ENCODE measurements at places on chromosomes 2 and 18.

DNA sequence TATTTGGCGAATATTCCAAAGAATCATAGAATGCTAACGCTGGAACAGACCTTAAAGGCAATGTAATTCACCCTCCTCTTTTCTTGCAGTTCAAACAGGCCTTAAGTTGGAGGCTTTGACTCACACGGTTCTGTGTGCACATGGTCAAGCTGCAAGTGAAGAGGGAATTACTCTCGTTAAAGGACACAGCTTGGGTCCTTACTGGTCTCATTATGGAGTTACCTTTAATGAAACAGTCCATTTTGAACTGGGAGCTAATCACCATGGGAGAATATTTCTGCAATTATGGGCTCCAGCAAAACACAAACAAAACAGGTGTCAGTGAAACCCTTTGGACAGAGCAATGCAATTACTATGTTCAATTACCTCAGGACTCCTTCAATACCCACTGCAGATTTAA is 135.5 kb downstream of the GAREM1 start:
- DNase-seq = no peak

GRCh38 chr2:230692760-230693159 is 19.9 kb upstream of the CAB39 start:
- no peak for DNase-seq

- DNase-seq = no peak
These were observed 63.3 kb upstream of the AQP4 start for GRCh38 chr18:26928670-26929313.

DNA sequence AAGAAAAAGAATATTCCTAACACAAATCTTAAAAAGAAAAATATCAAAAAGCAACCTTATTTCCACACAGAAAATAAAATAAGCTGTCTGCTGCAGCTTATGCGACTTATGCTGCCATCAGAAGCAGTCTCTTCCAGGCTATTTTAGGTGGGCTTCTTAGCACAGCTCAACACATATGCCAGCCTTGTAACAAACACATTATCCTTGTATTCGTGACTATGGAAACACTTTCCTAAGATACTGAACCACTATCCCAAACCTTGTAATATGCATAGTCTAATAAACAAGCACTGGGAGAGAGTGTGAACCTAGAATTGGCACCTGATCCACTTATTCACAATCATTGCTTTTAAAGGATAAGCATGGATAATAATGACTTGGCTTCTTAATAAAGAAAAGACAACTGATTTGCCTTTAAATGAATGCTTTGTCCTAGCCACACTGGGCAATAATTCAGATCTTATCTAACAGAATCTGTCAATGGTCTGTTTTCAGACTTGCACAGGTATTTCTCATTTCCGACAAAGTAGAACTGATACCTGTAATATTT is 40.0 kb upstream of the RNU4ATAC start:
- no peak for DNase-seq

- no peak for DNase-seq
These were observed 54.0 kb upstream of the CYP1B1 start for GRCh38 chr2:38129987-38130386.

DNA sequence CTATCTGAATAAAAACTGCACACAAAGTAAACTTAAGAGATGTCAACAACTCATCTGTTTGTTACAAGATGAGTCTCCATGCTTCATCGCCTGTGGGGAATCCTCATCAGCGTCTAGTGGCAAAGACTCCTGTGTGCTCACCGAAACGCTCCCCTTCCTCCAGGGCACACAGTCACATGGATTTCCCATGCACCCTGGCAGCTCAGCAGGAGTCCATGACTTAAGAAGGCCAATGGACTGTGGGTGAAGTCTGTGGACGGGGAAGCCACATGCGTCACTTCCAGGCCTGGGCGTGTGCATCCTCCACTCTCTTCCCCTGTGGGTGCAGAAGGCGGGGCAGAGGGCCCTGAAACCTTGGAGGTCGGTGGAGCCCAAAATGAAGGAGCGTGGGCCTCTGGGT is 41.1 kb downstream of the ID2 start:
- no peak for DNase-seq

DNA sequence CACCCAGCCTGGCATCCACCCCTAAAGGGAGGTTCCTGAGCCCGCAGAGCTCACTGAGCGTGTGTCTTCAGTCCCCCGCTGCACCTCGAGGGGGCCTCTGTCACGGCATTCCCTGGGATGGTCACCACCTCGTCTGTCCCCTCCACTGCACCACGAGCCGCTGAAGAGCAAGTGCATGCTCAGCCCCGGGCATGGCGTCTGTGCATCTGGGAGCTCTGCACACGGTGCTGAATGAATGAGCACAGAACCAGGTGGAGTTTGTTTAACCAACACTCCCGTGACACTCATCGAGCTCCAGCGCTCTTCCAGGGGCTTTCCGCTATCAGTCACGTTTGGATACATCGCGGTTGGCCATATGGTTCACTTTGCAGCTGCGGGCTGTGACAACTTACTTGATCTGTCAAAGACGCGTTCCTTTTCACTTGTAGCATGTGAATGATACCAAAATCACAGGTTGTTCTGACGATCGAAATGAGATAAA is 9.2 kb downstream of the ALLC start:
- no peak for DNase-seq

GRCh38 chr18:78807668-78808067 is 171.9 kb upstream of the SALL3 start:
- no peak for DNase-seq

DNA sequence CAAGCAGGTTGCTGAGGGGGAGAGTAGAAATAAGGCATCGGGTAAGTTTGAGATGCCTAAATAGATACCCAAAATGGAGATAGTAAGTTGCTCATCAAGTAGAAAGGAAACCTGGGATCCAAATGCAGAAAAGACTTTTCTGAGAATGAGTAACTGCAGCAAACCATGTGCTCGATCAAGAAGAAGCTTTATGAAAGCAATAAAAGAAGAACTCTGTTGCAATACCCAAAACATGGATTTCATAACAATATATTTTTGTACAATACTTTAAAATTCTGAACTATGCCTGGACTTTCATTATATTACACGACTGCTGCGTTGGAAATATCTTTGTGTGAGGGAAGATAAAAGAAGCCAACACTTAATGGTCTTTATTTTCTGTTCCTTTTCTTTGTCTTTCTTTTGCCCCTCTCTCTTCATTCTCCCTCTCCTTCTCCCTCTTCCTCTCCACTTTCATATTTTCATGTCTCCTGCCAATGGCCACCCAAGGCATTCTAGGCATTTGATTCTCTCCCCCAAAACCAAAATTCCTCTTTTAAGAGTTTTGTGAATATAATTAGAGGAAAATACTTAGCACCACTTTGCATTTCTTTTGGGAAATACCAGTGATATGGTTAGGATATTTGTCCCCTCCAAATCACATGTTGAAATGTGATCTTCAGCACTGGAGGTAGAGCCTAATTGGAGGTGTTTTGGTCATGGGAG is 257.6 kb downstream of the MREG start:
- no peak for DNase-seq

DNA sequence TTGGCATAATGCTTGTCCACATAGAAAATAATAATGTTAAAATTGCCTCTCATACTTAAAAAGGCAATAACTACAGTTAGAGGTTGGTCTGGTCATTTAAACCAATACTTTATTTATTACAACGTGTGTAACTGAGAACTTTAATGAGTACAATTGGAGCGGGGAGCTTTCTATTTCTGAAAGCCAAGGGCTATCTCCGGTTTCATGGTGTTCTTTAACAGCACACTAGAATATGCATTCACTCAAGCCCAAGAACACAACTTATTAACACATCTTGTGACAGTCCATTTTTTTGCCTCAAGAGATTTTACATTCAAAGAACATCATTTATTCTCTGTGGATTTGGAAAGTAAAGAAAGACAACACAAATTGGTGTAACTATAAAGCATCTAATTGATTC is 131.8 kb downstream of the KCNH7 start:
- no peak for DNase-seq

DNA sequence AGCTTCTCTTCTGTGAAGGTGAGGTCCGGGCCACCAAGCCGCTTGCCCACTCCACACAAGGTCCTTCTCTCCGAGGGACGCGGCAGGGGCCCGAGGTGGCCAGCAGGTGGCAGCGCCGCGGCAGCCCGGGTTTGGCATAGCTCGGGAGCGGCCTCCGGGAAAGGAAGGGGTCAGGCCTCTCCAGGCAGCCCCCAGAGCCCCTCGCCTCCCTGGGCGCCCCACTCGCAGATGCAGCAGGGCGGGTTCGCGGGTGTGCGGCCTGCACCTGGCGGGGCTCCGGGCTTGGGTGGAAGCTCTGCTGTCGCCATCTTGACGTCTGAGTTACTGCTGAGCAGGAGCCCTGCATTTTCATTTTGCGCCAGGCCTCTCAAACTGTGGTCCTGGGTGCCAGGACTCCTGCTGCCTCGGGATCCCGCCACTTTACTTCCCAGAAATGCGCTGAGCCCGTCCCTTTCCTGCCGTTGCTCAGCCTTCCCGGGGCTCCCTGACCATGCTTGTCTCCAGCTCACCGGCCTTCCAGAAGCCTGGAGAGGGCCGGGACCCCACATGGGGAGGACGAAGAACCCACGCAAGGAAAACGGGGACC is 18.6 kb upstream of the NCL start:
- DNase-seq = peak; percentile 60

GRCh38 chr18:33034212-33034611 is 261.4 kb upstream of the KLHL14 start:
- no peak for DNase-seq

DNA sequence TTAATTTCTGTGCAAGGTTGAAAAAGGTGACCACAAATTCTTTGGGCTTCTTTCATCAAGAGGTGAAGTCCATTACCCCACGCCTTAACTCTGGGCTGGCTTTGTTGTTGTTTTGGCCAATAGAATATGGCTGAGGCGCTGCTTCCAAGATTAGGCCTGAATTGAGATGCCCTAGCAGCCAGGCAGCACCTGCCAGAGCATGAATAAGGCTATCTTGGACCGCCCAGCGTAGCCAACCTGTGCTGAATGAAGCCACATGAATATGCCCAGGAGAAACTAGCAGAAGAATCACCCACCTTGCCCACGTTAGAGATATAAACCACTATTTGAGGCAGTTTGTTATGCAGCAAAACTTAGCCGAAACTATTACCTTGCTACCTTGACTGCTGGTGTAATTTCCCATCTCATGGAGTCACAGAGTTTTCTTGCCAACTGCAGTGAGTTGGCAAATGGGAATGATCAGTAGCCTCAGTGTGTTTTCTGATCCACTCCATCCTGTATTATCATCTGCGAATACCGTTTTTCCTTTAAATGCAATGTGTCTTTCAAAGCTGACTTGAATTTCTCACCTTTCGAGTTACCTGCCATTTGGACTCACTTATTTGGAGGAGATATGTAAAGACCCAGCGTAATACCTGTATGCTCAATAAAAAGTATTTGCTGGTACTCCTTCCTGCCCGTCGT is 679 bp downstream of the TSGA10 start:
- DNase-seq = no peak

GRCh38 chr18:9321017-9321452 is 13.5 kb upstream of the TWSG1 start:
- no peak for DNase-seq

GRCh38 chr18:43830947-43831346 is 553.7 kb upstream of the SYT4 start:
- no peak for DNase-seq

GRCh38 chr2:48315896-48316194 is 214.1 kb upstream of the STON1 start:
- DNase-seq = peak; percentile 37

GRCh38 chr18:12574494-12575185 is 83.3 kb downstream of the SPIRE1 start:
- no peak for DNase-seq

DNA sequence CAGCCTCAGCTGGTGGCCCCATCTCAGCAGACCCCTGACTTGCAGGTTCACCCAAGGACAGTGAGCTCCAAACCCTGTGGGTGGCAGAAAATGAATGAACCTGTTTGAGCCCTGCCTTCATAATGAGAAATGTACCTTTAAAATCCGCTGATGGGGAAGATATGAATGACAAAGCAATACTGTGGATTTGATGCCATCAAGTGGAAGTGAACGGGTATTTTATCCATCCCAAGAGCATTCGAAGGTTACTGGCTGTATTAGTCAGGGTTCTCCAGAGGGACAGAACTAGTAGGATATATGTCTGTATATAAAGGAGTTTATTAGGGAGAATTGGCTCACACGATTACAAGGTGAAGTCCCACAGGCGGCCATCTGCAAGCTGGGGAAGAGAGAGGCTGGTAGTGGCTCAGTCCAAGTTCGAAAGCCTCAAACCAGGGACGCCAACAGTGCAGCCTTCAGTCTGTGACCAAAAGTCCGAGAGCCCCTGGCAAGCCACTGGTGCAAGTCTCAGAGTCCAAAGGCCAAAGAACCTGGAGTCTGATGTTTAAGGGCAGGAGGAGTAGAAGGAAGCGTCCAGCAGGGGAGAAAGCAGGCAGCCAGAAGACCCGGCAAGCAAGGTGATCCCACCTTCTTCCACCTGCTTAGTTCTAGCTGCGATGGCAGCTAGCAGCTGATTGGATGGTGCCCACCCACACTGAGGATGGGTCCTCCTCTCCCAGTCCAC is 32.1 kb downstream of the TOGARAM2 start:
- DNase-seq = no peak

GRCh38 chr2:234254783-234255521 is 204.4 kb downstream of the SPP2 start:
- no peak for DNase-seq

DNA sequence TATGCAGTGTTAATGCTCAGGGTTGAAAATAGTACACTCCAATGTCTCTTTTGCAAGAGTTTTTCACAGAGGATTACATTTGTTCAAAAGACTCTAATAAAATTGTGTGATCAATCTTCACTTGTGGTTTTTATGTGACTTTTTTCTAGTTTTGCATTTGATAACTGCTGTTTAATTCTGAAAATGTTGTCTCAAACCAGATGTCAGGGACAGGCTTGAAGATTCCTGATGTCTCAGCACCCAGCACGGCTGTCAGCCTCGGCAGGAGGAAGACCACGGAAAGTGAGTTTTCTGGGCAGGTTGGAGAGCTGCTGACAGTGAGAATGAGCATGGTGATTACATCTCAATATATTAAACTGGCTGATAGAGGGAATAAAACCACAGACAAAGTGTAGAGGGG is 9.1 kb downstream of the SOX11 start:
- no peak for DNase-seq

Measured in activated CD4-positive, alpha-beta T cell treated with anti-CD3 and anti-CD28 coated beads, Interleukin-2, amount 50 U/mL, for 24 hours (primary cell).